ENCODE measurements at places on chromosomes 16 and 17.

- DNase-seq, result no peak
These were observed 146.3 kb upstream of the FOXF1 start for GRCh38 chr16:86363836-86364618.

GRCh38 chr17:74250324-74250995, 23.6 kb upstream of the DNAI2 start:
- DNase-seq, result no peak

DNA sequence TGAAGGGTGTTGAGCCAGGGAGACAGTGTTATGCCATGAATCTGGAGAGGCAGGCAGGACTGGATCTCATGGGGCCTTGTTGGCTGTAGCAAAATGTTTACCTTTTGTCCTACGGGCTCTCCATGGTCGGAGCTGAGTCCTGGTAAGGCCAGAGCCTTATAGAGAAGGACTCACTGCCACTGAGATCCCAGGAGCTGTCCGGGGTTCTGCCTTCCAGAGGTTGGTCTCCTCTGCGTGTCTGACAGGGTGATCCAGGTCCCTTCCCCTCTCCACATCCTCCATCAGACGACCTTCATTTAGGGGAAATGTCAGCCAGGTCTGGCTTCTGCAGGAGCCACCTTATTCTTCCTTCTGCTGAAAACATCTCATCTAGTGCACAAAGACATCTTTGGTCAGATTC, 285.2 kb upstream of the N4BP1 start:
- DNase-seq, result no peak

- DNase-seq, result no peak
These were observed 75.7 kb downstream of the CYTH1 start for GRCh38 chr17:78706271-78706915.

DNA sequence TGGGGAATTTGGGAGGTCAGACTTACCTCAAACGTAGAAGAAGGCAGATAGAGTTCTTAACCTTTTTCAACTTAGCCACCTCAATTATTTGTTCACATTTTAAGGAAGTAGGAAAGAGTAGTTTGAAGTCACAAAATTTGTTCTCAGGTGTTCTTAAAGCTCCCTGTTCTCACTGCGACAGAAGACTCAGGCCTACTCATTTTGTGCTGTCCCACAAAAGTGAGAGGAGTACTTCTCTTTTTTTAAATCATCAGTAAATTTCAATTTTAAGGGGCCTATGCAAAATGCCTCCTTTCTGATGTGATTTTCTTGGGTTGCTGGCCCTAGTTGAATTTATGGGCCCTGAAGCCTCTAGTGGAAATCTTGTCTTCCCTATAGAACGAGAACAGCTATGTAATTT, 133.4 kb downstream of the MAP2K6 start:
- DNase-seq, result no peak
